Testis (tissue), 5 donors: ENCODE measurements at places on chromosomes 16 and 17.
A peak's percentile ranks its signal among the peaks of the same experiment; 100 is the strongest.

GRCh38 chr17:31575043-31575442 is 183.6 kb downstream of the RAB11FIP4 start:
- no peak for DNase-seq

- DNase-seq, result peak; percentile 83
Measured at GRCh38 chr17:76726776-76727718, at the start of gene METTL23. Gene METTL23 (plus strand): TSS chr17:76726839. CDS start chr17:76729711, 2,872 bp downstream.

DNA sequence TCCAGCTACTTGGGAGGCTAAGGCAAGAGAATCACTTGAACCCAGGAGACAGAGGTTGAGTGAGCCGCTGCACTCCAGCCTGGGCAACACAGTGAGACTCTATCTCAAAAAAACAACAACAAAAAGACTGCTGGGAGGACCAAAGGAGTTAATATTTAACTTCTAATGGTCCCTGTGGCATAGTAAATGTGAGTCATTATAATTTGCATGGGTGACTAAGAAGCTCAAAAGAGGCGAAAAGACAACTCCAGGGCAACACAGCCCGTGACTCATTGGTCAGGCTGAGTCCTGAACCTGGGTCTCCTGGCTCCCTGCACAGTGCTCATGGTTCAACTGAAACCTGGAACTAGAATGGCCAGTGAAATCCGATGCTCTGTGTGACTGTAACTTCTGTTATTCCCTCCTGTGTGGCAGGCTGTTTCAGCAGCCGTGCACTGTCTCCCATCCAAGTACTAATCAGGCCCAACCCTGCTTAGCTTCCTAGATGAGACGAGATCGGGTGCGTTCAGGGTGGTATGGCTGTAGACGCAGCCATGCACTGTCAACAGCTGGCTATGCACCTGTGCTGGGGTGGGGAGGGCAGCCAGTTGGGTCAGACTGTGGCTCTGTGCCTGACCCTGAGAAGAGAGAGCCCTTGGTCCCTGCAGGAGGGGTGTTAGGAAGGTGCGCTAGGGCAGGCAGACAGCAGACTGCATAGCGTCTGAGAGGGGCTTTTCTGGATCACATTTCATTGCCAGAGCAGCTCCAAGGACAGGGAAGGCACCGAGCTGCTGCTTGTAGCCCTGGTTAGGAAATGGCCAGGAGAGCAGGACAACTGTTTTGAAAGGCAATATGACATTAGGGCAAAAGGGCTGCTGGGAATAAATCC is 14.5 kb upstream of the GPRC5C start:
- DNase-seq, result no peak

DNA sequence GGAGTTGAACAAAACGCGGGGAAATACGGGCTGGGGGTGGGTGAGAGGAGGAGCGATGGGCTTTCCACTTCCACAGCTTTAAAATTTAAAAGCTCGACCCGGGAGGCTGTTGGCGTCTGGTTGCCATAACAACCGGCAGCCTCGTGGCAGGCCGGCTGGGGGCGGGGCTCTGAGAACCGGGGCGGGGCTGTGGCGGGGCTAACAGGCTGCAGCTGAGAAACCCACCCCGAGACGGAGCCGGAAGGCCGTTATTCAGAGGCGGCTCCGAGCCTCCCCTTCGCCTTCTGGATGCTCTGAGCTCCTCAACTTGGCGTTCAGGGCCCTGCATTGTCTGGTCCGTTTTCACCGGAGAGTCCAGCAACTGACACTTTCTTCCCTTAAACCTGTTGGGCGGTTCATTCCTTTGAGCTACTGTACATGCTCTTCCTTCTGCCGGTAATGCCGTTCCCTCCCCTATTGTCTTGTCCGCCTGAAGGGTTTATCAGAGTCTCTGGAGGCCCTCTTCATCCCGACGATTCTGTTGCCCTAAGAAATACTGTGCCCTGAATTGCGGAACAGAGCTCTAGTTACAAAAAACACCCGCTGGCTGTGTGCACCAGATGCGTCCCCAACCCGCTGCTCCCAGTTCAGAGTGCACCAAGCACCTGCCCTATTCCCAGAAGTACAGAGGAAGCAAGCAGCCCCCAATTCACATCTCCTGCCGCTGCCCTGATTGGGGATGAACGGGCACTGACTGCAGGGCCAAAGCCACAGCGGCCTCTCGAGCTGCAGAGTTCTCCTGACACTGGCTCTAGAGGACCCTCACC is 596 bp downstream of the DNAAF8 start:
- DNase-seq, result peak; percentile 95

- DNase-seq, result no peak
Measured at GRCh38 chr16:16151315-16151714, 72.0 kb downstream of the ABCC6 start.

DNA sequence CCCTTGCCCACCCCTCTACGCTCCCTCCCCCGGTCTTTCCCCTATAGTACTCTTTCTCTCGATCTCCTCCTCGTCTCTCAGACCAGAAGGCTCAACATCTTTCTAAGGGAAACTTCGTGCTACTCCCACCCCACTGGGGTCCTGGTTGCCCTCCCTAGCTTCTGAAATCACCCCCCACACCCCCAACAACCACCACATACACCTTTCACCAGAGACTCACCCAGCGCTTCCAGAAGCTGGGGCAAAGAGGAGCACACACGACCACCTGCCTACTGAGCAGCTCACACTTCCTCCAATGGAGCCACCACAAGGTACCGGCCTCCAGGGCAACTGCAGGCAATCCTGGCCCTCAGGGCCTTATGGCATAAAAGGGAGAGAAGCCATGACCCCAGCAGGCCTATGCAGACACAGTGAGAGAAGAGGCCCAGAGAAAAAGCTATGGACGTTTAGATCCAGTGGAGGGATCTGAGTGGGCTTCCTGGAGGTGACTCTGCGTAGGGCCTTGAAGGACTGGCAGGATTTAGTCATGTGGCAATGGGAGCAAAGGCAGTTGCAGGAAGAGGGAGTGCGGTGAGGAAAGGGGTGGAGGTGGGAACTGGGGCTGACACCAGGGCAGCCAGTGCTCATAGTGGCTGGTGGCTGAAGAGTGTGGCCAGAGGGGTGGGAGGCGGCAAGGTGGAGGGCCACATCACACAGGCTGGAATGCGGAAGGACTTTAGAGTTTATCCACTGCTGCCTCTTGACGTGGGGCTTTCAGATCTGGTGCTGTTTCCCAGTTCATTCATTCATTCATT is 12.1 kb upstream of the TMEM92 start:
- DNase-seq, result no peak

- peak; percentile 88 for DNase-seq
Measured at GRCh38 chr16:11030990-11031510, 86.7 kb downstream of the CLEC16A start.

DNA sequence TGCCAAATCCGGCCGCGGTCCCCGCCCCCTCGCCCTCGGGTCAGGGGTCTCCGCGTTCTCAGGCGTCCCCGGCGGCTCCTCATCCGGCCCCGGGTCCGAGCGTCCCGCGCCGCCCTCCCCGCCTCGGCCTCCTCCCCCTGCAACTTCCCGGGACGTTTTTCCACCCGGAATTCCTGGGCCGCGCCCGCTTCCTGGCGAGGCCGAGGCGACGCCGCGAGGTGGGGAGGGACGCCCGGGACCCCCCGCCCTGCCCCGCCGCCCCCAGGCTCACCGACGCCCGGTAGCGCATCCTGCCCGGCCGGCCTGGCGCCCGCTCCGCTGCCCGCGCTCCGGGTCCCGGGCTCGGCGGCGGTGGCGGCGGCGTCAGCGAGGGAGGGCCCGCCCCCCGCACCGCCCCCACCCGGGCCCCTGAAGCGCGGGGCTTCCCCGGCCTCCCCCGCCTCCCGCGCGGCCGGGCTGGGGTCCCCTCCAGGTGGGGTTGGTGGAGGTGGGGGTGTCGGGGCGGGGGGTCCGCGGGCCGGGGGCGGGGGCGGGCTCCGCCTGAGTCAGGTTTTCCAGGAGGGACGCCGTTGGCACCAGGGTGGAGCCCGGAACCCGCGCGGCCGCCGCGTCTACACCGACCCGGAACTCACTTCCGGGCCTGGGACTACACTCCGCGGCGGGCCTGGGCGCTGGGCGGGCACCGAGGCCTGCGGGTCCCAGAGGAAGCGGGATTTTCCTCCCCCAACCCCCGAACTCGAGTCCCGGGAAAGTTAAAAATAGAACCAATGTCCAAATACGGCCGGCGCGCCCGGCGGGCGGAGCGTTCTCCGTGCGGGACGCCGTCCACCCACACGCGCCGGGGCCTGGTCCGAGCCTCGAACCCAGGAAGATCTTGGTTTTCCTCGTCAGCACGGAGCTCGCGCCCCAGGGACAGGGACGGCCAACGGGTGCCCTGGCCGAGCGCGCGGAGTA is 6.8 kb downstream of the MYO1C start:
- DNase-seq, result peak; percentile 61

- no peak for DNase-seq
Measured at GRCh38 chr16:35196313-35196712, 1736.9 kb downstream of the TP53TG3F start.

DNA sequence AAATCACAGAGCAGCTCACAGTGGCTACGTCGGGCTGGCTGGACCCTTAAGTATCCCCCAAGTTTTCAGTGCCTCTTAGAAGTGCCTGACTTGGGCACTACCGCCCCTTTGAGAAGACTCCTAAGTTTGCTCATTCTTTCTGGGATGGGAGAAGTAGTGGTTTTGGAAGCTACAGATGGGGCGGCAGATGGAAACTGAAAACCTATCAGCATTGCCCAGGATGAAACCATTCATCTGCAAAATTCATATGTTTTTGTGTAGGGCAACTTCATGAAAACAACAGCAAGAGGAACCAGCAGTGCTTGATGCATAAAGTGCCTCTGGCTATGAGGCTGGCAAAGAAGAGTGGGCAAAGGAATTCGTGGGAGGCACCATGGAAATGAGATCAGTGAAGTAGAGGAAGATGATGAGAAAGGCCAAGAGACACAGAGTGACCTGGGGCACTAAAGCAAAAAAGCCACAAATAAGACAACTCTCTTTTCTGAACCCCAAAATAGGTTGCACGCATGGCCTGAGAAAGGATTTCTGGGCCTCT is 277.1 kb downstream of the XYLT1 start:
- no peak for DNase-seq

DNA sequence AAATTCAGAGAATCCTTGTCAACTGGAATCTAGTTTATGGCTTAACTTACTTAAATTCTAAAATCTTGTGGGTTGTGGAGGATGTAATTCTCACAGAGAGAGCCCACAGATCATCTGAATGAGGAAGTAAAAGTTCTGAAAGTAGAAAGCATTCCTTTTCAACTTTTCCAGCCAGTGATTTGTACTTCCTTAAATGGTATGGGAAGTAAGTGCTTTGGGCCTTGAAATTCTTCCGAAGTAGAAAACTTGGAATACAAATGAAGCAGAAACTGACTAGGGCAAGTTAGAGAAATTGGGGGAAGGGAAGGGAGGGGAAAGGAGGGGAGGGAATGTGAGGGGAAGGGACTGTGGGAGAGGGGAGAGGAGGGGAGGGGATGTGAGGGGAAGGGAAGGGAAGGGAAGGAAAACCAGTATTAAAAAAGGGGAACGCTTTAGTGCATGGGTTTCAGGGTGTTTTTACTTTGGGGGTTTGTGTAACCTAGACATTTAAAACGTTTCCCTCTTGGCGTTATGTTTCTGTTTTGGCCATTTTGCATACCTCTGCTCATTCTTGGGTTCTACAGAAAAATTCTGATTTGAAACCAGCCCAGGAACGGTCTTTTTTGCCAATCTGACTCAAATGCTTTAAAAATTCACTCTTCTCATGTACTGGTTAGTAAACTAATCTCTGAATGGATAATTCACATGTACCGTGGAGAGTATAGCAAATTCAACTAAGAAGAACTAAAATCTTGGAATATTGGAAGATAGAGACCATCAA is 15.5 kb upstream of the SNTB2 start:
- DNase-seq, result no peak

DNA sequence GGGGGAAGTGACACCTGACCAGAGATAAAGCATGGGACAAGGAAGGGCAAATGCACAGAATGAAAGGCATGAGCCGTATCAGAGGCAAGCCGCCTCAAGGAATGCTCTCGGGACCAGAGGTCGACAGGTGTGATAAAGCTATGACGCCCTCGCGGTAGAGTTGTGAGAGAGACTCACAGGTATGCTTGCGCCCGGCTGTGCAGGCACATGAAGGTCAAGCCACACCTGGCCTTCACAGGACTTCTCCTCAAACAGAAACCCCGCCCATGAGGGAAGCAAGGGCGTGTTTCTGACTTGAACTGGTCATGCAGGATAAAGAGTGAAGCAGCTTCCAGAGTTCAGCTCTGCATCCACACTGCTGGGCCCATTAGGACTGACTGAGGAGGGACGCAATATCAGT is 7.8 kb downstream of the NCBP3 start:
- DNase-seq, result no peak

GRCh38 chr17:76558198-76559095 is 18.6 kb downstream of the PRCD start:
- no peak for DNase-seq

GRCh38 chr16:68447653-68448359 is 502 bp downstream of the SMPD3 start:
- DNase-seq, result peak; percentile 21

- no peak for DNase-seq
Measured at GRCh38 chr17:48111937-48112241, 4.3 kb downstream of the SNX11 start.

- peak; percentile 18 for DNase-seq
Measured at GRCh38 chr16:19377864-19378263, 39.8 kb upstream of the TMC5 start.

- DNase-seq, result no peak
Measured at GRCh38 chr16:76800196-76800595, 390.8 kb upstream of the MON1B start.

GRCh38 chr16:9658164-9658563 is 524.1 kb downstream of the GRIN2A start:
- DNase-seq, result no peak

DNA sequence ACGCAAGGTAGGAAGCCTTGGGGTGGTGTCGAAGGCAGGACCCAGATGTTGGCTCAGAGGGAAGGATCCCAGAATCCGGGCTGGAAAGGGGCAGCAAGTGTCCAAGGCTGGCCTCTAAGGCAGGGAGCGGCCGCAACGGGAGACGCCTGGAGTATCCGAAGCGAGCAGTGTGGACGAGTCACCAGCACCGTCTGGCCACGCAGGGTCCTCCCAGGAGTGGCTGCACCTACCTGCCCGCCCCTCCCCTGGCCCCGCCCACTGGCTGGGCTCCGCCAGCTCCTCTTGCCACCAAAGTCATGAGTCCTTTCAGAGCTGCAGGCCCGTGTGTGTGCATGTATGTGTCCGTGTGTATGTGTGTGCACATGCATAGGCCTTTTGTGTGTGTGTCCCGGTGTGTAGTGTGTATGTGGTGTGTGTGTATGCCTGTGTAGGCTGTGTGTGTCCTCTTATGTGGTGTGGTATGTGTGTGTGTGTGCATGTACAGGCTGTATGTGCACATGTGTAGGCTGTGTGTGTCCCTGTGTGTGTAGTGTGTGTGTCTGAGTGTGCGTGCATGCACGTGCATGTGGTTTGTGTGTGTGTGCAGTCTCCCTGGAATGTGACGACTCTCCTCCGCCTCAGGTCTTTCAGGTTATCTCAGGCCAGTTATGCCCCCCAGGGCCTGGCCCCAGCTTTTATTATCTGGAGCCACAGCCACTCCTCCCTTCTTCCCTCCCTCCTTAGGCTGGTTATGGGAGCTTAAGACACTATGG is at the start of gene PRSS8:
Gene PRSS8 (minus strand): TSS at position 193 of the 752 bp plus-strand sequence. CDS start 229 bp downstream, outside the sequence.
- DNase-seq, result no peak

- no peak for DNase-seq
Measured at GRCh38 chr16:886802-887731, 83.7 kb downstream of the LMF1 start.
